ENCODE measurements at places on chromosomes 12 and 14.

DNA sequence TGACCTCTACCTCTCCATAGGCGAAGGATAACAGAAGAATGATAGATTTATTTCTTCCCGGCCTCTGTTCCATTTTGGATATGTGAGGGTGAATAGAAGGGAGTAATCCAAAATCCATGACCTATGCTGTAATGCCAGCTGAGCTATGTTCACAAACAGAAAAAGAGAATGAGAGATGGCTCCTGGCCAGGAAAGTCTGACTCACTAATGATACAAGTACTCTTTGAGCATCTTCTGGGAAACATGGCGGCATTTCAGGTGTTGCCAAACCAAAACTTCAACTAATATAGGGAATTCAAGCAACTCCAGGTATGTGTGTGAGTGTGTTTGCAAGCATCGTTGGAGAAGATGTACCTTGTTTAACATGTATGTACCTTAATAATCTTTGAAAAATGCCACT is 55.1 kb downstream of the MED13L start:
- DNase-seq: peak; percentile 93

DNA sequence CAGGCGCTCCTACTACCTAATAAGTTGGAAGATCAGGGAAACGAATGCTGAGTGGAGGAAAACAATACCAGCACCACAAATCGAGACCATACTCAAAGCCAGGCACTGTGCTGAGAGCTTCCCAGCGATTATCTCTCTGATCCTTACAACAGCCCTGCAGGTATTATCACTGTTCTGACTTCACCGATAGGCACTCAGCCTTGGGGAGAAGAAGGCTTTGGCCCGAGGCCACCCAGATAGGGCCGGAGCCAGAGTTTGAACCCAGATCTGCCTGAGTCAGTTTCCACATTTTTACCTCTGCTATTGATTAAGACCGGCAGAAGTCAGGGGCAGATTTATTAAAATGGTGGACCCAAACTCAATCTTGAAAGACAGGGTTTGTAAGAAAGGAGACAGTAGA is 4.9 kb downstream of the SVOP start:
- DNase-seq: no peak

DNA sequence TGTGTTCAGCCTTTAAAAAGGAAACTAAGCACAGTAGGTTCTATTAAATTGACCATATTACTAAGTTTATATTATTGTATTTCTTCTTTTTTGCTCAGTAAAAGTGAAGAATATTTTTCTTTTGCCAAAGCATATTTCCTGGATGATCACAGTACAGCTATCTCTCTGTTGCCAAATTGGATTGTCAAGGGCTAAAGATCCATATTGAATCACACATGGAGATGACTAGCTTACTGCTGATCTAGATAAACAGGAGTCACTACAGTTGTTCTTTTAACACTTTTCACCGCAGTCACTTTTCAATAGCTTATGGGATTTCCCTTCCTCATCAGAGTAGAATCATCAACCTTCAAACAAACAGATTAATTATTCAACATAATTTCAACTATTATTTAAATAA is 78.6 kb downstream of the LRRC9 start:
- no peak for DNase-seq

- DNase-seq: no peak
Measured at GRCh38 chr14:71764701-71765382, 167.4 kb upstream of the RGS6 start.

DNA sequence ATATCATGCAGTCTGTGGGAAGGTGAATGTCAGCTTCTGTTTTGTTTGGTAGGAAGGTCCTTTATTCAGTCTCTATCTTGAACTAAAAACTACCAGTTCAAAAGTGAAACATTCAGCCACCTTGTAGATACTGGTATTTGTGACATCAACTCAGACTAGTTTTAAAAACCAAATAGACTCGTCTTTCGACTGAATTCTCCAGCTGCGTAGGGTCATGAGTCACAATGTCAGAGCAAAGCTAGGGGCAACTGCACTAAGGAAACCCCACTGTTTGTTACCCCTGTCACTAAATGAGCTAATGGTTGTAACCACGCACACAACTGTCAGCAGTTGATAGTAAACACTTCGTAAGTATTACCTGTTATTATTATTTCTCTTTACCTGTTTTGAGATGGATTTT is 144.6 kb downstream of the PRIMA1 start:
- DNase-seq: no peak

DNA sequence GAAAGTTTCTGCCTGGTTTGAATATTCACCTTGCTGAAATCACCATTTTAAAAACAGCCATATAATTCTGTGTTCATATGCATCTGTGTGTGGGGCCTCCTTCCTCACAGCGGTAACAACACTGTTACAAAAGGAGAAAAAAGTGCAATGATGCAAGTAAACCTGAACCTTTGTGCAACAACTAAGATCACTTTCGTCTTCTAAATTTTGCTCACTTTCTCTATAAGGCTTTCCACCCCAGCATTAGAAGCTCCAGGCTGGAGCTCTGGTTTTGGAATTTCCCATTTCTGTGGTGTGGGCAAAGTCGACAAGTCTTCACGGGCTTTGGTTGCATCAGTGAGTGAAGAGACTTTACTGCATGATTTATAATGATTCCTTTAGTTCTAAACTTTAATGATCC is 18.4 kb downstream of the FGD6 start:
- no peak for DNase-seq

DNA sequence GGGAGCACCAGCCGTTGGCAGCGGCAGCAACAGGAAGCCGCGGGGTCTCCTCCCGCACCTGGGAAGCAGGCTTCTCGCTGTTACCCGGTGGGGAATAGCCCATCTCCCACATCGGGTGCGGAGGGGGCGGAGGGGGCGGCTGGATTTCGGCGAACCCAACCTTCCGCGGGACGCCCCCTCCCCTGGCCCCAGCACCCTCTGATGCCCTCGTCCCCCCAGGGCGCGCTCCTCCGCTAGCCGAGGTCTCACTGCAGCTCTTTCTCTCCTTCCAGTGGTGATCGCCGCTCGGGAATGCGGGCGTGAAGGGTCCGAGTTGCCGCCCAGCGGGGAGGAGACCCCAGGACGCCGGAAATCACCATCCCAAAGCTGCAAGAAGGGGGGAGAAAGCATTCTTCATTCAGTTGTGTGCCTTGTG is 303 bp downstream of the SAMD4A start:
- no peak for DNase-seq

Measured in endothelial cell of umbilical vein (primary cell).